Nucleus accumbens (tissue), 56 donors: ENCODE measurements at places on chromosomes 5 and 9.

- DNase-seq: no peak
Measured at GRCh38 chr5:139859013-139859412, 63.4 kb downstream of the PSD2 start.

GRCh38 chr9:125810161-125810560, 63.0 kb downstream of the PBX3 start:
- DNase-seq: no peak

DNA sequence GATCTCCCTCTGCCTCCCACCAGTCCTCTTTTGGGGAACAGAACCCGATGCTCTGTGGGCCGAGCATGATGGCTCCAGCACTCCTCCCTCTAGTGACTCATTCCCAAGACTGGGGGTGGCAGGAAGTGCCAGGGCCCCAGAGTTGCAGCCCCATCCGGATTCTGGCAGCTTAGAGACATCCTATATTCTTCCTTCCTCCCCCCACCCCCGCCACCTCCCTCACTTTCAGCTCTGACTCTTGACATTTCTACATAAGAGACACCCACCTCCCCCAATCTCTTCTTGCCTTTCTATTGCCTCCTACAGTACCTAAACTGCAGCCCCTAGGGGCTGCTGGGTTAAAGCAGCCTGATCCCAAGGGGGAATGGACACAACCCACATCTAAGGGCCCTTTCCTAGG, 47.1 kb upstream of the MATR3 start:
- no peak for DNase-seq

GRCh38 chr5:107826311-107827000, 155.7 kb upstream of the EFNA5 start:
- no peak for DNase-seq

GRCh38 chr9:108750661-108751215, 105.0 kb downstream of the ACTL7B start:
- DNase-seq: no peak

DNA sequence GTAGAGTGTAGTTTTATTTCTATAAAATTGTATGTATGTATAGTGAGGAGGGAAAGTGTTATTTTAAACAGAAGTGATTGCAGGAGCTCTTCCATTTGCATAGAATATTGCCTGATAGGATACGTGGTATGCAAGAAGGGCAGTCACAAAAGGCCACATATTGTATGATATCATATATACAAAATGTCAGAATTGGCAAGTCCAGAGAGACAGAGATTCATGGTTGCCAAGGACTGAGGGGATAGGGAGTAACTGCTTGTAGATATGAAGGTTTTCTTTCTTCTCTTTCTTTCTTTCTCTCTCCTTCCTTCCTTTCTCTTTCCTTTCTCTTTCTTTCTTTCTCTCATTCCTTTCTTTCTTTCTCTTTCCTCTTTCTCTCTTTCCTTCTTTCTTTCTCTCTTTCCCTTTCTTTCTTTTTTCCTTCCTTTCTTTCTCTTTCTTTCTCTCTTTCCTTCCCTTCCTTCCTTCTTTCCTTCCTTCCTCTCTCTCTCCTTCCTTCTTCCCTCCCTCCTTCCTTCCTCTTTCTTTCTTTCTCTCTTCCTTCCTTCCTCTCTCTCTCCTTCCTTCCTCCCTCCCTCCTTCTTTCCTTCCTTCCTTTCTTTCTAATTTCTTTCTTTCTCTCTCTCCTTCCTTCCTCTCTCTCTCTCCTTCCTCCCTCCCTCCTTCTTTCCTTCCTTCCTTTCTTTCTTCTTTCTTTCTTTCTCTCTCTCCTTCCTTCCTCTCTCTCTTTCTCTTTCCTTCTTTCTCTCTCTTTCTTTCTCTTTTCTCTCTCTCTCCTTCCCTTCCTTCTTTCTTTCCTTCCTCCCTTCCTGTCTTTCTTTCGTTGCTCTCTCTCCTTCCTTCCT, 24.5 kb upstream of the WDR38 start:
- DNase-seq: no peak

- DNase-seq: no peak
Measured at GRCh38 chr9:95134457-95134881, 183.0 kb downstream of the FANCC start.

- no peak for DNase-seq
Measured at GRCh38 chr9:7988644-7989280, 189.2 kb upstream of the DMAC1 start.

DNA sequence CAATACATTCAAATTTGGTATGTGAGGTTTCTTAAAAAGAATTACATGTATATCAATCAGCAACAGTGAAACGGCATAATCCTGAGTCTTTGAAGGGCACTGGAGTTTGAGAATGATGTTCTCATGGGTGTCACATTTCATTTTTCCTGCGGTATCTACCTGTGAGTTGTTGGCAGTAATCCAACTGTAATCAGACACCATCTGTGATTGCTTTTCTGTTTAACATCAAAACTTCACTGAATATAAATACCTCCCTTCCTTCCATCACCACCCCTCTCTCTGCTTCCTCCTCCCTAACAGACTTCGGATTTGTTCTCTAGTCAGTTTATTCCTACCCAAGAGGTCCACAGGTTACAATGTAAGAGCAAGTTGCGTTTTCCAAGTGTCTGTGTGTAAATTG, 275.2 kb upstream of the PCSK5 start:
- no peak for DNase-seq

GRCh38 chr5:56856541-56857178, 41.3 kb downstream of the MAP3K1 start:
- no peak for DNase-seq

- DNase-seq: no peak
Measured at GRCh38 chr9:130138171-130138653, 34.0 kb upstream of the NCS1 start.

GRCh38 chr5:57741336-57741735, 258.7 kb upstream of the ACTBL2 start:
- DNase-seq: no peak

GRCh38 chr5:55387865-55388264, 80.1 kb downstream of the MTREX start:
- DNase-seq: no peak

DNA sequence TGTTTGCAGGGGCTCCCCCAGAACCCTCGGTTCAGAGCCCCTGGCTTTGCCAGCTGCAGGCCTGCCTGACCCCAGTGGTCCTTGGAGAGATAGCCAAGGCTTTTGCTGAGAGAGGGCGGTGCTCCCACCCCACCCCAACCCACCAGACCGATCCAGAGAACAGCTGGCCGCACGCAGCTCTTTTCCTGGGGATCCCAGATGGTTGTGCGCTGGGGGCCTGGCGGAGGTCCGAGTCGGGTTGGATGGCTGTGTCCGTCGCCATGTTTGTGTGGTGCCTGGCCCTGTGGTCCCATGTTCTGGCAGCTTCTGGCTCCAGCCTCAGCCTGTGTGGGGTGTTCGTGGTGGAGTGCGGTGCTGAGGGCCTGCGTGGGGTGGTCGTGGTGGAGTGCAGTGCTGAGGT, 97.5 kb downstream of the RXRA start:
- no peak for DNase-seq

DNA sequence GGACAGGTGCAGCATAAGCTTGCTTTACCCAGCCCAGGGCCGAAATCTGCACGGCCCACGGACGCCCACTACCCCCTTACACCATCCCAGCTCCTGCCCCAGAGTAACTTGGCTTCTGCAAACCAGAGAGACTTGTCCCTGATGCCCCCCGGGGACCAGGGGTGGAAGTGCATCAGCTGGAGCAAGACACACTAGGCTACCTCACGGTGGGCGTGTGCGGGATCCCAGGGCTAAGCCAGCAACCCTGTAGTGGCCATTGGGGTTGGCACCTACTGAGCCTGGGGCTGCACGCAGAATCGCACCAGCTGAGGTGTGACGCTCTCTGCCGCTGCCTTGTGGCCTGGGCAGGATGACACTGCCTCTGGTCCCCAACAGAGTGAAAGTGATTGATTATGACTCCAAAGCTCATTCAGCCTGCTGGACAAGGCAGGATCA, 6.1 kb upstream of the ZNF79 start:
- DNase-seq: no peak

GRCh38 chr9:81080900-81081299, 608.4 kb downstream of the TLE1 start:
- DNase-seq: no peak

- no peak for DNase-seq
Measured at GRCh38 chr9:135160862-135161261, 73.4 kb downstream of the OLFM1 start.

GRCh38 chr5:96905864-96906263, 29.6 kb downstream of the ERAP2 start:
- no peak for DNase-seq
